ENCODE measurements at places on chromosomes 1 and 21.

DNA sequence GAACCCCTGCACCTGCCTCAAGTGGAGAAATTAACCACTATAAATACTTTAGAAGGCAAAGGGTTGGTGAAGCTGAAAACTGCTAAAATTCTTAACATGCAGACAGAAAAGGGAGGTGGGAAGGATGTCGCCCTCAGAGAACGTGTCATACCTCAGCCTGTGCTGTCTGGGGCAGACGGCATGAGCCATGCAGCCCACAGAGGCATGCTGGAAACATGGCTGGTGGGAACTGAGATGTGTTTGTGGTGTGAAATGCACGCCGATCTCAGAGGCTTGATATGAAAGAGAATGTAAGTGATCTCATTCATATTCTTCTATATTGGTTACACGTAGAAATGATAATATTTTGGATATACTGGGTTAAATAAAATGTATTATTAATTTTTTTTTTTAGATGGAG, 16.3 kb downstream of the AGPAT3 start:
- DNase-seq: no peak

DNA sequence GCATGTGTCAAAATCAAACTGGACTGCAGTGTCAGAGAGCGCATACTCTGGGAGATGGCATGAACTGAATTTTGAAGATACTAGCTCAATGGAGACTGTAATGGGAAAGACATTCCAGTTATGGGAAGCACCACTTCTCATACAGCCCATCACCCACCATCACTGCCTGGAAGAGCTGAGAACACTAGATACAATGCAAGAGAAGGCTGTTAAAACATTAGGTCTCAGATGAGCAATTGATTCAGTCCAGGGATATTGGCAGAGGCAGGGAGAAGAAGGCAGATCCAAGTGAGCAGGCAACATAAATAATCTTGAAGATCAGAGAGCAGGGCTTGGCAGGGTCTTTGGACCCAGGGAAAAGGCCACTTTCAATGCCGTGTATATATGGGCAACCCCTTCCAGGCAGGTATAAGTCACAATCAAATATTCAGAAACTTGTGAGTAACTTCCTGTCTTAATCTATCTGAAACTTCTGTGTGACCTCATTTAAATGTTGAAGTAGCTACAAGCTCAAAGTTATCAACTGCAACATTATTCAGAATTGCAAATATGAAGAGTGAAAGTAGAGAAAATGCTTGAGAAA, 290.3 kb upstream of the SGIP1 start:
- no peak for DNase-seq

- no peak for DNase-seq
Measured at GRCh38 chr1:36328713-36329112, 5.3 kb upstream of the EVA1B start.

- no peak for DNase-seq
Measured at GRCh38 chr1:71101839-71102376, 21.1 kb upstream of the ZRANB2 start.

DNA sequence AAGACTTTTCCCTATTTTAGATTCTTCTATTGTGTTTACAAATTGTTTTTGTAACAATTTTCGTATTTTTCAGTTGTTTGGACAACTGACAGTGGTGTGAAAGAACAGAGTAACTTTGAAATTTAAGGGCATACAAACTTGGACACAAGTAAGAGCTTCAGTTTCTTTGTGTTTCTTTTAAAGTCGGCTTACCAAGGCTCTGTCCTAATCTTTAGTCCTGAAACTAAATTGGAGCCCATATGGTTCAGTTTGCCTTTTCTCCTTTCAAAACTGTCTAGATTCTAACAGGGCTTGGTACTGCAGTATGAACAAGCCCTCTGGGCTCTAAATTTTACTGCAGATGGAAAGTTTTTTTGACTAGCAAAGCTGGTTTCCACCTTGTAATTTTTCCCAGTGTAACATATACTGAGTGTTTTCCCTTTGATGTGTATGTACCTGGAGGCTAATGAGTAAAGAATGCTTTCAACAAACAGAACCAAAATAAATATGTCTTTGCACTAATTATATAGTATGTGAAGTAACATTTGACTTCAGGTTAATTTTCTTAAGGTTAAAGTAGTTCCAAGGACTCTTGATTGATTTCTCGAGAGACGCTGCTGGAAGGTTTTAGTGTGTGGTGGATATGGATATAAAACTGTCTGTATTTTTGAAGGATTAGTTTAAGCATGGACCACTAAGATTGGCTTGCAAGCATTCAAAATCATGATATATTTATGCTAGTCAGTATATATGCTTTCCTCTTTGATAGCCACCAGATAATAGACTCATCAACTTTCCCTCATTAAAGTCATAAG, 4.1 kb downstream of the SNX27 start:
- no peak for DNase-seq

DNA sequence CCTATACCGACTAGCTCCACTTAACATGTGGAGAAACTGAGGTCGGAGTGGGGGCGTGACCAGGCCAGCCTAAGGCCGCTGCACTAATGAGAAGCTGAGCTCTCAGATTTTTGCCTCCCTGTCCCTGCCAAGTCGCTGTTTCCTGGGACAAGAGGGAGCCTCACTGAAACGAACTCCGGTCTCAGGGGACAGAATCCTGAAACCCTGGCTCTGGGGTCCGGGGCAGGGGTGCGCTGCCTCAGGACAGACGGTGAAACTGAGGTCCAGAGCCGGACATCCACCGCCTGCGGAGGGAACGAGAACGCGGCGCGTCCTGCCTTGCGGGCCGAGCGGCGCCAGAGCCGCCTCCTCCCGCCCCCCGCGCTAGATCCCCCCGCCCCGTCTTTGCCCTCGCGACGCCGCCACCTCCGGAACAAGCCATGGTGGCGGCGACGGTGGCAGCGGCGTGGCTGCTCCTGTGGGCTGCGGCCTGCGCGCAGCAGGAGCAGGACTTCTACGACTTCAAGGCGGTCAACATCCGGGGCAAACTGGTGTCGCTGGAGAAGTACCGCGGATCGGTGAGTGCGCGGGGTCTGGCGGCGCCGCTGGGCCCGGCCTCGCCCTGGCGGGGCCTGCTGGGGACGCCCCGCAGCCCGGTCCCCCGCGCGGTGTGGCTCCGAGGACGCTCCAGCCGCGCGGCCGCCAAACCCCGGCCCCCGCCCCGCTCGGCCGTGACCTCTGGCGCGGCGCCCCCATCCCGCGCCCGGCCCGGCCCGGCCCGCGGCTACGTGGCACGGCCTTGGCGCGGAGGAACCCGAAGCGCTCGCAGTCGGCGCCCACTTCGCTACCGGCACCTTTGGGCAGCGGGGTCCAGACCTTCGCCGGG, at the start of gene GPX7:
Gene GPX7, plus strand, starts transcription at position 381 of the 865 bp plus-strand sequence. Its CDS starts 39 bp downstream, at position 420.
- peak; percentile 43 for DNase-seq

DNA sequence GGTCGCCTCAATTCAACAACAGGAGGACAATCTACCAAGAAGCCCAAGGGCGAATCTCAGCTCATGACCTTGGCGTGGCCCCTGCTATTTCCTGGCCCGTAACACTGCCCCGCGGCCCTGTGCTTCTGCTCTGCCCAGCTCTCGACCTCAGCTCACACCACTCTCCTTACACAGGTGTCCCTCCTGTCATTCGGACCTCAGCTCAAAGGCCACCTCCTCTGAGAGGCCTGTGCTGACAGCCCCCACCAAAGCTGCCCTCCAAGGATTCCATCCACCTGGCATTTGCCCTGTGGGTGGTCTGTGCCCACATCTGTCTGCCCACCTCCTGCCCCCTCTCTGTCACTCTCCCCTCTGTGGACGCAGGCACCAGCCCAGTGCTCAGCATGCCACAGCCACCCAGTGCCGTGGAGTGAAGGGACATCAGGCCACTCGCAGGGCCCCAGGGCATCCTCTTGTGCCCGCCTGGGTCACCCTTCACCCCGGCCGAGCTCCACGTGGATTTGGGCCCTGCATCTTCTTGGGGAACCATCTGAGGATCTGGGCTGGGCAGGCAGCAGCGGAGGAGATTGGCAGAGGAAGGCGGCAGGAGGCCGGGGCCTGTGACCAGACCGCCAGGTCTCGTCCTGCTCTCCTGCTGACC, 70.3 kb downstream of the DHRS3 start:
- DNase-seq: no peak

DNA sequence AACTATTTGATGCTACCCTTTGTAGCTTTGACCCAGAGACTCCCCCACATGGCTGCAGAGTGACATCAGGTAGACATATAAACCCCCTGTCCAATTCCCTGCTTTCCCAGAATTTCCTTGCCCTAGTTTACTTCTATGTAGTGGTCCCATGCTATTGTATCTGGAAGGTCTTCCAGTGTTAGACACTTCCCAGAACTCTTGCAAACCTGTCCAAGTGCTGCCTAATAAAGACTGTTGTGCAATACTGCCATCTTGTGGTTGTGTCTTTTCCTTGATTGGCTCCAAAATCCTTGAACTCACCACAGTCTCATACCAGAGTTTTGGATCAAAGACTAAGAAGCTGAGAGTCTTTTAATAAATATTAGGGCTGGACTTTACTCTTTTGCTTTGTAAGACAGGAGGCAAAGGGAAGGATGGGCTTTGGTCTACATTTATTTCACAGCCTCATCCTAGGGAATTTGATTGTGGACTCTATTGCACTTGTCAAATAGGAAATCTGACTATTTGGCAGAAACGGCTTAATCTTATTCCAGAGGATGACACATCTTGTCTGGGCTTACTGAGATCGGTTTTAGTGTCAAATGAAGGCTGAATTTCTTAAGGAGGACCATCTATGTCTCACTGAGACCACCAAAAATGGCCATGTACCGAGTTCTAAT, 169.9 kb downstream of the LRRC7 start:
- DNase-seq: no peak

GRCh38 chr1:228277491-228278431, 69.9 kb downstream of the OBSCN start:
- no peak for DNase-seq

GRCh38 chr1:81824759-81825158, 24.0 kb downstream of the ADGRL2 start:
- no peak for DNase-seq

- DNase-seq: no peak
Measured at GRCh38 chr1:83631851-83632250, 367.1 kb downstream of the TTLL7 start.

GRCh38 chr1:9097947-9098705, 28.7 kb upstream of the SLC2A5 start:
- no peak for DNase-seq

DNA sequence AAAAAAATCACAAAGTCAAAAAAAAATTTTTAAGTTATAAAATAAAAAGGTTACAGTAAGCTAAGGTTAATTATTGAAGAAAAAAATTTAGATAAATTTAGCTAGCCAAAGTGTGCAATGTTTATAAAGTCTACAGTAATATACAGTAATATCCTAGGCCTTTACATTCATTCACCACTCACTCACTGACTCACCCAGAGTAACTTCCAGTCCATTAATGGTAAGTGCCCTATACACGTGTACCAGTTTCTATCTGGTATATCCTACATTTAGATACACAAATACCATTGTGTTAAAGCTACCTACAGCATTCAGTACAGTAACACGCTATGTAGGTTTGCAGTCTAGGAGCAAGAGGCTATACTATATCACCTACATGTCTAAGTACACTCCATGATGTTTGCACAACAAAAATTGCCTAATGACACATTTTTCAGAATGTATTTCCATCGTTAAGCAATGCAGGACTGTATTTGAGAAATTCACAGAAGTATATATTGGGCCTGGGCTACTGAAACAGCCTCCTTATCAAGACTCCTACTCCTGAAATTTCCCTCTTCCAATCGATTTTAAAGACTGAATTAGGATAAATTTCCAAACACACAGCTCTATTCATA, 155.1 kb downstream of the COP1 start:
- no peak for DNase-seq

DNA sequence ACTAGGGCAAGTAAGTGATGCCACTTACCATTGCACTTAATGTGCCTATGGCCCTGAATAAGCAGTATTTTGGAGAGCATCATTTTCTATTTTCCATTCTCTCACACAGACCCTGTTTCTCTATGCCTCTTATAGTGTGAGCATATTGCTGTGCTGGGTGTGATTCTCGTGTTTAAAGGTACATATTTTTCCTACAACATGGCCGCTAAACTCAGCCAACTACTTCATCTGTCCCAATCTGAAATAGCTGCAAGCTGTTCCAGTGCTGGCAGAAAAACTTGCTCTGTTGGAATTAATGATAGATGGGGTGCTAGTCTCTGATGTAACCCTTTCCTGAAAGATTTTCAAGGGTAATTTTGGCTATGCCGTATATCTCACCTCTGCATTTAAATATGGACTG, 97.5 kb downstream of the ZNF326 start:
- DNase-seq: no peak

GRCh38 chr1:234605983-234606783, 3.8 kb downstream of the IRF2BP2 start:
- peak; percentile 27 for DNase-seq

DNA sequence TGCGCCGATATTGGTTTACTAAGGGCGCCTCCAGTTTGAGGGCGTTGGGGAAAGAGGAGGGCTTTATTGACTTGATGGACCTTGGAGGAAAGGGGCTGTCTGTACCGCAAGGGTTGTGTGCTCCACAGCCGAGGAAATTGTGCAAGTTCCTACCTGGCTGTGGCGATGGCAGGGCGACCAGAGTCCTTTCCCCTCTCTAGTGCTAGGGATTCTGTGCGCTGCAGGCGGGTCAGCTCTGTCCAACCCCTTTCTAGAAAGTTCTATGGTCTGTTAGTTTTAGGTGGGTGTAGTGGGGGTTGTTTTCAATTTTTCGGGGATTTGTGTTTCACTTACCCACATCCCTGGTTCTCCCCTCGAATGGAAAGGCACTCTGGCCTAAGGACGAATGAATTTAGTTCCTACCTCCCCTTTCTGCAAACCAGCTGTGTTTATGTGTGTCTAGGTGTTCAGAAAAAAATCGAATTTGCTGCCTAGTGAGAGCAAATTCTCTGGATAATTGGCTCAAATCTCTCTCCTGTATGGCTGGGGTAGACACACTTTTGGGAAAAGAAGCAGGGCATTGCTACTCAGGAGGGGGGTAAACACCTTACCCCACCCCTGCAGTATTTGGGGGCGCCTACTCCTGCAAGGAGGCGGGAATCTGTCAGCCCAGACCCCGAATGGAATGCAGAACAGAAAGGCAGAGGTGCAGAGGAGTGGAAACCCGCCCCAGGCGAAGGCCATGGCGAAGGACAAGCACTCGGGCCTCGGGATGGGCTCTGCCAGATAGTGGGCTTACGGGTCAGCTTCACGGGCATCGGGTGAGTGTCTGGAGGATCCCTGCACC, 2.0 kb downstream of the DMBX1 start:
- no peak for DNase-seq

DNA sequence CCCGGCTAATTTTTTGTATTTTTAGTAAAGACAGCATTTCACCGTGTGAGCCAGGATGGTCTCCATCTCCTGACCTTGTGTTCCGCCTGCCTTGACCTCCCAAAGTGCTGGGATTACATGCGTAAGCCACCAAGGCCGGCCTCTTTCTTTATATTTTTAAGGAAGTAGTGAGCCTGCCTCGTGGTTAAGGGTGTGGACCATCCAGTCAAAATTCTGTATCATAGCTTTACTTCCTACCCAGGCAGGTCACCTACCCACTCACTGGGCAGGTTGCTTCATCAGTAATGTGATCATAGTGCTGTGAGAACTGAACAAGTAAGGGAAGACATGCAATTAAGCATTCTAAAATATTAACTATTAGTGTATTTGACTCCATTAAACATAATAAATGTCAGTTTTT, 8.1 kb upstream of the ACOT7 start:
- DNase-seq: no peak

GRCh38 chr21:26946744-26947446, 20.0 kb downstream of the ADAMTS5 start:
- DNase-seq: no peak

GRCh38 chr1:165890684-165891083, 63.3 kb downstream of the UCK2 start:
- no peak for DNase-seq

Data from anterior cingulate cortex (tissue), 58 donors.